Omental fat pad (tissue), 4 donors: ENCODE measurements at places on chromosomes 11 and 22.

DNA sequence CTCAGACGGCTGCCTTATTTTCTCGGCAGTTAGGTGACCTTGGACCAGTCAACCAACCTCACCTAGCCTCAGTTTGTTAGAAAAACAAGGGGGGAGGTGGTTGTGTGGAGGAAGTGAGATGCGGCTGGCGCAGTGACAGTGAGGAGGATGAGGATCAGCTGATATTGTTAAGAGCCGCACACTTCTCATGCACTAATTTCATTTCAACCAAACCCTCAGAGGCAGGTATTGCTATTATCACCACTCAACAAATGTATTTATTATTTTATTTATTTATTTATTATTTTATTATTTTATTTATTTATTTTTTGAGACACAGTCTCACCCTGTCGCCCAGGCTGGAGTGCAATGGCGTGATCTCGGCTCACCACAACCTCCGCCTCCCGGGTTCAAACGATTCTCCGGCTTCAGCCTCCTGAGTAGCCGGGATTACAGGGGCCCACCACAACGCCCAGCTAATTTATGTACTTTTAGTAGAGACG, 2.1 kb downstream of the LGALS1 start:
- DNase-seq = no peak

DNA sequence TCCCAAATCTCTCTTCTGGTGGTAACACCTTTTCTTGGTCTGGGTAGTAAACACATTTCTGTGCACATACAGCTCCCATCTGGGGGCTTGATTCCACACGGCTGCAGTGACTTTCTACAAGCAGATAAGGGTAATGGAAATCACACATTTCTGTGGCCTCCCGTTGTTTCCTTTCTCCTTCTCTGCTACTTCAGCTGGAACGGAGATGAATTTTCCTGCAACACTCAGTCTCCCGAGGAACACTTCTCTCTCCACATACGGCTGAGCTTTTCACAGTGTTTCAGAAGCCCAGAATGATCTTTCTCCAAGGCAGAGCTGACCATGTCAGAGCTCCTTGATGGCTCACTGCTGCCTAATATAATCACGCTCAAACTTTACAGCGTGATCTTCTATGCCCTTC, 364.3 kb upstream of the NARS2 start:
- DNase-seq = no peak

- DNase-seq = no peak
Measured at GRCh38 chr11:74493791-74494630, 487 bp upstream of the LIPT2 start.

- DNase-seq = no peak
Measured at GRCh38 chr22:23002612-23003180, 67.6 kb upstream of the GNAZ start.

GRCh38 chr11:33722590-33723234, 13.5 kb downstream of the CD59 start:
- DNase-seq = no peak

DNA sequence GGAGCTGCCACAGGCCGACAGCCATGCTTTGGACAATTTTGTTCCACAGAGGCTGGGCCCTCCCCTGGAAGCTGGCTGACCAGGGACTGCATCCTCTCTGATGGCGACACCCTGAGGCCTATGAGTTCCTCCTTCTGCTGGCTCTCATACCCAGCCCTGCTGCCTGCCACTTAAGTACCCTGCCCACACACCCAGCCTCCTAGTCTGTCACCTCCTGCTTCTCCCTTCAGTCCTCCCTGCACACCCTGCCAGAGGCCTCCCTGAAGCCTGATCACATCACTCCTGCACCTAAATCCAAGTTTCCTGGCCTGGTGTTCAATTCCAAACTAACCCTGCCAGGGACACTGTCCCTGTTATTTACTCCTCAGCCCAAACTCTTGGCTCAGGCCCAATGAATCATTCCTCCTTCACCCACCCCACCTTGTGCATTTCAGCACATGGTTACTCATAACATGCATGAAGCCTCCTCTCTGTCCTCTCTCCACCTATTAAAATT, 136.7 kb upstream of the NECTIN1 start:
- DNase-seq = no peak

DNA sequence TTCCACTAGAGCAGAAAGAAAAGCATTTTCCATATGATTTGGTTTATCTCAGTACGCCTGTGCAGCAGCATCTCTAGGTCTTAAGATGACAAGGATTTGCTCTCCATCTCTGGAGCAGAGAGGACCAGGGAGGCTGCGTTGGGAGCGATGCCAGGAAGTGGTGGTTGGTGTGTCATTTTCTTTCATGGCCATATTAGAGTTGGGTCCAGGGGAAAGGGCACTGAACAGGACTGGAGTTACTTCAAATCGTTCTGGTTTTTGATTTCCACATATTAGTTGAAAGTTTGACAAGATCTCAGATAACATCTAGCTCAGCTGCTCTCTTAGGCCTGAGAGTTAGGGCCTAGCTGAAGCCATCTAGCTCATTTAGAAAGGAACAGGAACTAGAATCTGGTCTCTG, 157.7 kb downstream of the ADAMTS15 start:
- no peak for DNase-seq

DNA sequence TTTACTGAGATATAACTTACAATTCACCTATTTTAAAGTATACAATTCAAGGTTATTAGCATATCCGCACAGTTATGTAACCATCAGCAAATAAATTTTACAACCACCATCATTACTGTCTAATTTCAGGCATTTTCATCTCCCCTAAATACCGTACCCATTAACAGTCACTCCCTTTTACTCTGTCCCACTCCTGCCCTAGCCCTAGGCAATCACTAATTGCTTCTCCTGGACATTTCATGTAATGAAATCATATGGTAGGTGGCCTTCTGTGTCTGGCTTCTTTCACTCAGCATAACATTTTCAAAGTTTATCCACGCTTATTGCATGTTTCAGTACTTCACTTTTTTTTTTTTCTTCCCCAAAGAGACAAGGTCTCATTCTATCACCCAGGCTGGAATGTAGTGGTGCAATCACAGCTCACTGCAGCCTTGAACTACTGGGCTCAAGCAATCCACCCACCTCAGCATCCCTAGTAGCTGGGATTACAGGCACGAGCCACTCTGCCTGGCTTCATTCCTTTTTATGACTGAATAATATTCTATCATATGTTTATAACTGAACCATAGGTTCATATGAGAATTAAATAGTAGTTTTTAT, 61.4 kb upstream of the CHRM4 start:
- no peak for DNase-seq

DNA sequence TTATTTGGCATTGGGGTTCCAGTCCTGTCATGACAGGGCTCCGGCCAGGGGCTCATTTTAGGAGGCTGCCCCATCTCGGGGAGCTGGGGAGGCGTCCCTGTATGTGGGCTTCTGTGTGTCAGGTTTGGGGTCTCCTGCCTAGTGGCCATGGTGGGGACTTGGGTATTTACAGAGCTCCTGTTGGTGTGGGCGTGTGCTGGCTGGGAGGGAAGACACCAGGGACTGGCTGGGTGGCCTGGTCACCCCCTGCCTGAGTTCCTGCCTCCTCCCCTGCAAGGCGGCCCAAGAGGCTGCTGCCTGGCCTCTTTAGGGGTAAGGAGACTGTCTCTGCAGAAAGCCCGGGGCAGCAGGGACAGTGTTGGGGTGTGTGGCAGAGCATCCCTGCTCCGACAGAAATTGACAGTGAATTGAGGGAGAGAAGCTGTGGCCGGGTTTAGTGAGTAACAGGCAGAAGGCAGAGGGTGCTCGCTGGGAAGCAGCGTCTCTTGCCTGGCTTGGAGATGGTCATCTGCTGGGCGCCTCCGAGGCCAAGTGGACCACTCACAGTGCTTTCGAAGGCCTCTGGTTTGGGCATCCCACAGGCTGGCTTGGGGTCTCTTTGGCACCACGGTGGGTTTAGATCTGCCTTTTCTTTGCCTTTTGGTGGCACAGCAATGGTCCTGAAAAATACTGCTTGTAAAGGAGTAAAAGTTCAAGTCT, 40.3 kb upstream of the GRAMD4 start:
- DNase-seq = no peak
